NCI-H345 (cell line): ENCODE measurements at places on chromosomes 2 and 18.
A peak's percentile ranks its signal among the peaks of the same experiment; 100 is the strongest.

GRCh38 chr2:65077898-65078297 lies 21.7 kb downstream of the CEP68 start:
- no peak for DNase-seq

GRCh38 chr2:112204411-112204810 lies 50.4 kb downstream of the ZC3H8 start:
- DNase-seq: peak; percentile 6

DNA sequence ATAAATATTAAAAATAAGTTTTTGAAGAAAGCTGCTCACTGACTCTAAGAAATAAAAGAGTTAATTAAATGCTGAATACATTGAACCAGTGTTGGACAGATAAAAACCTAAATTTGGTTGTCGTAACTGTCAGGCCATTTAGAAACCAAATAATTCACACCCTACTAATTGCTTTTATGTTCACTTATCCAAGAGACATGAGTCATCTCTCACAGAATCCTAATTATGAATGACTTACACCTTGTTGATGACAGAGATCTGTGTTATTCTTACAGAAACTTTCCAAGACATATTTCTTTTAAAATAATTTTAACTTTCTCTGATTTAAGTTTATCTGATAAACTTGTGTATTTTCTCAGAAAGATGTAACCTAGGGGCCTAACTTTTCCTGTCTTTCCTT lies 250.7 kb downstream of the IKZF2 start:
- DNase-seq: no peak

GRCh38 chr2:205683502-205684367 lies 1.4 kb downstream of the NRP2 start:
- no peak for DNase-seq

GRCh38 chr2:70104231-70105111 lies 17.2 kb downstream of the PCBP1 start:
- DNase-seq: no peak

DNA sequence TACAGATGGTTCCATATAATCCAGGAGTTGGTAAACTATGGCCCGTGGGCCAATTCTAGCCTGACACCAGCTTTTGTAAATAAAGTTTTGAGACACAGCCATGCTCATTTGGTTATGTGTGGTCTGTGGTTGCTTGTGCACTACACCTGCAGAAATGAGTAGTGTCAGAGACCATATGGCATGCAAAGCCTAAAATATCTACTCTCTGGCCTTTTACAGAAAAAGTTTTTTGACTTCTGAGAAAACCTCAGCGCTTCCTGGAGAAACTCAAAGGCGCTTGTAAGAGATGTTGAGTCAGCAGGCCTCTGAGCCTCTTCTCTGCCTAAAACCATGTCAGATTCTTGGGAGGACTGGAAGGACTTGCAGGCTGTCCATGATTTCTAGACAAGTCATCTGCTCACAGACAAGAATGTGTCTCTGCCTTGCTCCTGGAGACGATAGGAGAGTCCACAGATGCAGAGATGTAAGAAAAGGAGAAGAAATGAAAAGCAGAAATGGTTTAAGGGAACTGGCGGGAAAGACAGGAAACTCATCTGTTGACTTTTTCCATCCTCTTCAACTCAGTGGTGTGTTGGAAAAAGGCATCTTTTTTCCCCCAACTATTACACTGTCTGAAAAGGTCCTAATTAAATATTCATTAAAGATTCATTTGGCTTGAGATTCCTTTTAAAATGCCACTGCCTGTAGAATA lies 5.2 kb downstream of the TTC39C start:
- DNase-seq: no peak

DNA sequence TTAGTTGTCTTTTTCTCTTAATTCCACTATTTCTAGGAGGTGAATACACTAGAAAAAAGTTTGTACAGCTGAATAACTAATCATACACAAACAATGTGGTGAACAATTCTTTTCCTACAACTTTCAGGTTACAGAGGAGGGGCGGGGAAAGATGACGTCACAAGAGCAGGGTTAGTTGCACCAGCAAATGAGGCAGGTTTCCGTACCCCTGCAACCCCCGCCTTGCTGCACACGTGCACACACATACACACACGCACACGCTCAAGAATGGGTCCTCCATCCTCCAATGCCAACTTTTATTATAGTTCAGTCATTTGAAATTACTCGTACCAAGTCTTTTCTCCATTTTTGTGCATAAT lies 122.8 kb downstream of the ARL4C start:
- DNase-seq: no peak

DNA sequence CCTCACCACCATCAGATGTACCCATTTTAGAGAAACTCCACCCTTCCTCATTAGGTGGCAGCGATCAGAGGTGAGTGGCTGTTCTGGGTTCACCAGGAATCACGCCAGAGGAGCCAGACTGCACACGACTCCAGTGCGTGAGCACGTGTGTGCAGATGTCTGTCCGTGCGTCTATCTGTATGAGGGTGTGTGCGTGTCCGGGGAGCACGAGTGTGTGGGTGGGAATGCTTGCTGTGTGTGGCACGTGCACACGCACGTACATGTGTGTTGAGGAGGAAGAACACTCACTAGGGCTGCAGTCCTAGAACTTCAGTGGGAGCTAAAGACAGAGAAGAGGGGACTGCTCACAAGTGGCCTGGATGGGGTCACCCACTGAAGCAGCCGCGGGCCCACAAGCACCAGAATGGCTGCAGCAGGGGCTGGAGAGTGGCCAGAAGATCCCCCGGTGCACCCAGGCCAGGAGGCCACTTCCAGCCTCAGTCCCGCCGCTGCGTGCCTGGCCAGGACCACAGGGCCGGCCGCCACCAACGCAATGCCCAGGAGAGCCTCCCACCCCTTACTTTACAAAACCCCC lies 13.9 kb downstream of the HDAC4 start:
- DNase-seq: no peak

GRCh38 chr2:225865468-225865867 lies 466.0 kb downstream of the NYAP2 start:
- no peak for DNase-seq

DNA sequence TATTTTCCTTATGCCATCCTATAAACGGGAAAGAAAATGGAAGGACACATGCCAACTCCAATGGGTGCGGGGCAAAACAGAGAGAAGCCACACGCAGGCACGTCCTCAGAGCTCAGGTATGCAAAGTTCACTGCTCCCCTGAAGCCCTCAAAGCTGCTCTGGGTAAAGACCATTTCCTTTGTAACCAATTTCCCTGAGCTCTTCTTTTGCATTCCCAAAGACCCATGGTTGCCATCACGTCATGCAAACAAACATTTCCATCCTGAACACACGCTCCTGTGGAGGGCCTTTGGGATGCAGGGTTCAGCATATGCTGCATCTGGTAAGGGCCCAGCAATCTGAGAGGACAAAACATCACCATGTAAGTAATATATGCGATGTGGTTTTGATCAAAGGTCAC lies 69.4 kb downstream of the EMILIN2 start:
- no peak for DNase-seq

DNA sequence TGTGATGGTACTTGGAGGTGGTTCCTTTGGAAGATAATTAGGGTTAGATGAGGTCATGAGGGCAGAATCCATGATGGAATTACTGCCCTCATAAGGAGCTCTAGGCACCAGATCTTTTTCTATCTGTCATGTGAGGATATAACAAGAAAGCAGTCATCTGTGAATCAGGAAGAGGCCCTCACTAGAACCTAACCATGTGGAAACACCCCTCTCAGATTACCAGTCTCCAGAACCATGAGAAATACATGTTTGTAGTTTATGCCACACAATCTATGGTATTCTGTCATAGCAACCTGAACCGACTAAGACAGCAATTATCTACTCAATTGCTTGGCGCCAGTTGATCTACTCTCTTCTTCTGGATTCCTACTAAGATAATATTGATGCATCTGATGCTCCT lies 2.4 kb upstream of the SERPINB10 start:
- DNase-seq: no peak

DNA sequence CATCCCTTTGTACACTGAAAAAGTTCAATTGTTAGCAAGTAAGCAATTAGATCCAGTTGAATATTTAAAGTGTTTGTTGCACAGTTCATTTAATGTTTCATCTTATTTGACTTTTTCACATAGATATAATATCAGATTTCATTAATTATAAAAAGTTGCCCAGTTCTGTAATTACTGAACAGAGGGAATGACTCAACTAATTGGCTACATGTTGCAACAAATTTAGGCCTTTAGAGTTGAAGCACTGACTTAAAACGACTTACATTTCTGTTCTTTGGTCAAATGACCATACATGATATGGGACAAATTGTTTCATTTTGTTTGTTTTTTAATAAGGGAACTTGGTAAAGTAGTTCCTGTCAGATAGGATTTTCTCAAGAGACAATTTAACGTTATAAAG lies 68.5 kb upstream of the FAM117B start:
- no peak for DNase-seq

DNA sequence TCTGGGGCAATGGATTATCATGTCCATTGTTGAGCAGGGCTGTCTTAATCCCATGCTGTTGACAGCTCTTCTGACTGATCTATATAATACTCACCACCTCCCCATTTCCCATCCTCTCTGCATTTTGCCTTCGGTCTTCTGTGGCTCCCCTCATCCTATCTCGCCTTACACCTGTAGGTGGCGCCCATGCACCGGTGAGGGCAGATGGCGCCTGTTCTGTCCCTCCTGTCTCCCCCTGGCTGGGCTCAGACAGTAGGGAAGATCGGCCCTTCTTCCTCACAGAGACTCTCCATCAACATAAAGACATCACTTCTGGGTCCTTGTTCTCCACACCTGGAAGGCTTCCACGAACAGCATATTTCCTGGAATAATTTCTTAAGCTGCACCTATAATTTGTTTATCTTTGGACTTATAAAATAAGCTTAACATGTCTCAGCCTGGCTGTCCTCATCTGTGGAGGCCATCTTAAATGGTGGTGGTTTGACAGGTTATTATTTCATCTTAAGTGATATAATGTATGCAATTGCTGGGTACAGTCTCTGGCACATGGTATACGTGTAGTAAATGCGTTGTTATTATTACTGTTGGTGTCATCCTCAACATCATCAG lies 10.9 kb upstream of the CDH20 start:
- no peak for DNase-seq

DNA sequence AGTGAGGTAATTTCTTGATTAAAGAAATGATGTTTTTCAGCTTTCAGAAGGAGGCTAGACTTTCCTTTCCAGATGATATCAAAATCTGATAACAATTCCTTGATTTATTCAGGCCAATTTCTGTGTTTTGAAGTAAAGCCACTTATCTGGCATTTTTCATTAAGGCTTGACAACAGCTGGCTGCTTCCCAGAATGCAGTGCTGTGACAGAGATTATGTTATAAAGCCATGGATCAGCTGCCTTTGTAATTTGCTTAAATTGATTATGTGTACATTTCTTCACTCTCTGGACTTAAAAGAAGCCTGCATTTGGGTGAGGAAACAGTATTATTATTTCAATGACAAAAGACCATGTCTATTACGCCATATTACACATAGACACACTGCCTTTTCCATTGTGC lies 136.0 kb downstream of the PLCL1 start:
- no peak for DNase-seq

DNA sequence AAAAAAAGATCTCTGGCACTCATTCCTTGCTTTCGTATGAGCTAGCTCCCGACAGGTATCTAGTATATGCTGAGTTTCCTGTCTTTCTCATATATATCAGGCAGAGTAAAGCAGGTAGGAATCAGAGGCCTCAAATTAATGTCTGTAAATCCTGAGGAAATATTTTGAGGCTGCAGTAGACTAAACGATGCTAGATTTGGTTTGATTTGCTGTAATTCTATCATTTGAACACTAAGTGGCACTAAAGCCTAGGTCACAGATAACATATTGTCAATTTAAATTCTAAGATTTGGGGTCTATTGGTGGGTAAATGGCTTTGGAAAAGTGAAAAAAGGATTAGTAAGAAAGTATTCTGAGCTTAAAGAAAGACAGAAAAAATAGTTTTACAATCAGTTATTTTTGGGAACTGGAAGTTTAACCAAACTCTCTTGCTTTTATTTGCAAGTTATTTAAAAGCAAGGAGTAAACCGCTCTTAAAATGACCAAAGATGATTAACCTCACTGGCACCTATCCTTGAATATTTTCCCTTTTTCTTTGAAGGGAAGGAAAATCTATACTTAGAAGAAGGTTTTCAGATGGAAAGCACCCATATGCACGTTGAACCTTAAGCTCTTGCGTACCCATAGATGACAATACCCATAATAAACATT lies 37.6 kb upstream of the SLC4A10 start:
- peak; percentile 5 for DNase-seq

GRCh38 chr18:59085797-59086196 lies 53.9 kb upstream of the SEC11C start:
- no peak for DNase-seq

GRCh38 chr2:128791985-128792320 lies 473.3 kb upstream of the HS6ST1 start:
- DNase-seq: no peak

GRCh38 chr2:28949617-28950305 lies 31.3 kb upstream of the TOGARAM2 start:
- no peak for DNase-seq

DNA sequence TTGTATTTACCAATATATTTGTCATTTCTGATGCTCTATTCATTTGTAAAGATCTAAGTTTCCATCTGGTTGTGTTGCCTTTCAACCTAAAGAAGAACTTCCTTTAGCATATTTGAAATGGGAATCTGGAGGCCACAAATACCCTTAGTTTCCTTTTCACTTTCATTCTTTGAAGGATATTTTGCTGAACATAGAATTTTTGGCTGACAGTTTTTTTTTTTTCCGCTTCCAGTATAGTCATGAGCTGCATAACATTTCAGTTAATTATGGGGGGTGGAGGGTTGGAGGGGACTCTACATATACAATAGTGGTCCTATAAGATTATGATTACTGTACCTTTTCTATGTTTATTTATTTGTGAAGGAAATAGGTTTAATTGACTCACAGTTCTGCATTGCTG lies 83.9 kb downstream of the CERS6 start:
- DNase-seq: no peak

GRCh38 chr2:10924441-10924840 lies 12.7 kb downstream of the KCNF1 start:
- DNase-seq: no peak

- DNase-seq: peak; percentile 37
Measured at GRCh38 chr2:159616286-159616701, at the start of gene BAZ2B. TSS of gene BAZ2B (minus strand) at chr2:159616548. CDS start at chr2:159478719, 137,829 bp downstream.

GRCh38 chr2:165777522-165778186 lies 16.4 kb downstream of the GALNT3 start:
- no peak for DNase-seq

DNA sequence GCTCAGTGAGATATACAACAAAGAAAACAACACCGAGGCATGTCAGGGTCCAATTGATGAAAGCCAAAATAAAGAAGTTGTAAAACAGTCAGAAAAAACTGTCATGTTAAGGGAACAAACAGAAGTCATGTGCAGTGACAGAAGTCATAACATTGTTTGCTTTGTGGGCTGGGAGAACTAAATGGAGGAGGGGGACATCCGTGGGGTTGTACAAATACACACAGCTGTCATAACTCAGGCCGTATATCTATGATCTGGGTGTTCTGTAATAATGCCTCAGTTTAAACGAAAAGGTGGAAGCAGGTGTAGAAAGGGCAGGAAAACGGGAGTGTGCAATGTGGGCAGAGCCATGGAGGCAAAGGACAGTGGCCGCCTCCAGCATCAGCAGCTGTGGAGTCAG lies 27.3 kb downstream of the TIMM21 start:
- DNase-seq: no peak

GRCh38 chr2:67922080-67922785 lies 140.6 kb downstream of the C1D start:
- peak; percentile 35 for DNase-seq

GRCh38 chr2:172484253-172484652 lies 56.9 kb downstream of the ITGA6 start:
- no peak for DNase-seq
